ENCODE measurements at places on chromosomes 1 and 21.

DNA sequence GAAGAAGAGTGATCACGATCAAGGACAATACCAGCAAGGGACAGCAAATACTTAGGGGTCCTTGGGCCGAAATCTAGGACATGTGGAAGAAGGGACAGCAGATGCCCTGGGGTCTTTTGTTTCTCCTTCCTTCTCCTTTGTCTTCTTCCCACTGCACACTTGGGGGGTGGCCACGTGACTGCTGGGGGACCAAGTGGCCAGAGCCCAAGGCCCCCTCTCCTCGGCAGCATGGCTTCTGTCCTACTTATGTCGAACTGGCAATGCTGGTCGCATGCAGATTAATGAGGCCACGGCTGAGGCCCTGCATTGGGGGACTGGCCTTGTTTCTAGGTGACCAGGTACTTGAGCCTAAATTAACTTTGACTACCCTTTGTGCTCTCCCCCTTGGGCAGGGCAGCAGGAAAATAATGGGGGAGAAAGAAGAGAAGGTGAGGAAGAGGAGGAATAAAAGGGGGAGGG lies 83.0 kb downstream of the GRIK3 start:
- DNase-seq, result no peak

DNA sequence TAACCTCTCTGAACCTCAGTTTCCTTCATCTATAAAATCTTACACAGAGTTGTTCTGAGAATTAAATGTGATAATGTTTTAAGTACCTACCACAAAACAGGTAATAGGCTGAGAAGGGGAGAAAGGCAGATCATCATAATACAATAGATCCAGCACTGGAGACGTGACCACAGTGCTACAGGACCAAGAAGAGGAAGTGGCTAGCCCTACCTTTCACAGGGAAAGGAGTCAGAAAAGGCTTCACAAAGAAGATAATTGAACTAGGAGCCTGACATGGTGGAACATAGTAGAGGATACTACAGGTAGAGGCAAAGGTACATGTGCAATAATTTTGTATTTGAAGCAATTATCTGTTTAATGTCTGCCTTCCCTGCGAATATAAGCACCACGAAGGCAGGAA lies 45.1 kb downstream of the ERI3 start:
- DNase-seq, result no peak

DNA sequence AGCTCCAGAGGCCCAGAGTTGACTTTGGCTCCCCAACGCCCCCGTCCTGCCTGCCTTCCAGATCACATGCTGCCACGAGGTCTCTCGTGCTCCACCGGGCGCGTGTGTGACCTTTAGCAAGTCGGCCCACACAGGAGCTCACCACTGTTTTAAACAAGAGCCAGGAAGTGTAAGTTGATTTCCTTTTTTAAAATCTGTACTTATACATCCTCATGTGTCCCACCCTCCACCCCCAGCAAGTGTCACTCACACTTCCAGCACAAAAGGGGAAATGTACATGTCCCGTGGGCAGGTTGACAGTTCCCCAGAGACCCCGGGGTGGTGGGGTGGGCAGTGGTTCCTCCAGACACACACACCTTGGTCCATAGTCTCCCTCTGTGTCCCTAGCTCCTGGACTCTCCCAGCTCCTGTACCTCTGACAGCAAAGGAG lies 84.4 kb downstream of the STUM start:
- DNase-seq, result peak; percentile 36

DNA sequence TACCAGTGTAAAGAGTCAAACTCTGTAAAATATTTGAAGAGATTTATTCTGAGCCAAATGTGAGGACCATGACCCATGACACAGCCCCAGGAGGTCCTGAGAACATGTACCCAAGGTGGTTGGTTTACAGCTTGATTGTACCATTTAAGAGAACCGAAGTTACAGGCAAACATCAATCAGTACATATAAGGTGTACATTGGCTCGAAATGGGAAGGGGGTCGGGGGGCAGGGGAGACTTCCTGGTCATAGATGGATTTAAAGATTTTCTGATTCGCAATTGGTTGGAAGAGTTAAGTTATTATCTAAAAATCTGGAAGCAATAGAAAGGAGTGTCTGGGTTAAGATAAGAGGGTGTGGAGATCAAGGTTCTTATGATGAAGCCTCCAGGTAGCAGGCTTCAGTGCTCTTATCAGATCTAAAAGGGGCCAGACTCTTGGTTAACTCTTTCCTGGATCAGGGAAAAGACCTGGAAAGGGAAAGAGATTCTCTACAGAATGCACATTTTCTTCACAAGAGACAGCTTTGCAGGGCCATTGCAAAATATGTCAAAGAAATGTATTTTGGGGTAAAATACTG lies 47.5 kb upstream of the NTPCR start:
- no peak for DNase-seq

DNA sequence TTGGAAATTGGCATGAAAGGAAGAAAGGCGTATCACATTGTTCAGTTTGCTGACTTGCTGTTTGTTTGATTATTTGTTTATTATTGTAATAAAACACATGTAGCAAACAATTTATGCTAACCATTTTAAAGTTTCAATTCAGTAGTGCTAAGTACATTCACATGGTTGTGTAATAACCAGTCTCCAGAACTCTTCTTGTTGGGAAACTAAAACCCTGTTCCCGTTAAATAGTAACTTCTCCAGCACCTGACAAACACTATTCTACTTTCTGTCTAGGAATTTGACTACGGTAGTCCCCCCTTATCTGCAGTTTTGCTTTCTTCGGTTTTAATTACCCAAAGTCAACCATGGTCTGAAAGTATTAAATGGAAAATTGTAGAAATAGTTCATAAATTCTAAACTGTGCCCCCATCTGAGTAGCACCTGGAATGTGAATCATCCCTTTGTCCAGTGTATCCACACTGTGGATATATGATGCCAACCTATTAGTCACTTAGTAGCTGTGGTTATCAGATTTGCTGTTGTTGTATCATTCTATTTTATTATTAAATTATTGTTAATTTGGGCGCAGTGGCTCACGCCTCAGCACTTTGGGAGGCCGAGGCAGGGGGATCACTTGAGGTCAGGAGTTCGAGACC lies 5.5 kb downstream of the MORC3 start:
- DNase-seq, result no peak

DNA sequence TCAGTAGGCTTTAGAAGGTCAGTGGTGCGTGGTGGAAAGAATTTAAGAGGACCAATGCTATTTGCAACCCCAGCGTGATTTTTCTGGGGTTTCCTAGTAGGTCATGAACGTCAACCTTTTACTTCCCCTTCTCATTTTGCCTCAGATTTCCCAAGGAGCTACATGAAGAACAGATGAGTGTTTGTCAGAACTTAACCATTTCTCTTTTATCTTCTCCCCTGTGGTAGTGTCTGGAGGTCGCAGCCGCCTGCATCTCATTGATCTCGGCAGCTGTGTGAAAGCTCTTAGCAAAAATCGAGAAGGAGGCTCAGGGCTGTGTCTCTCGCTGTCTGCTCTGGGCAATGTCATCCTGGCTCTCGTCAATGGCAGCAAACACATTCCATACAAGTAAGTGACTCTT lies 491.1 kb downstream of the KIF26B start:
- no peak for DNase-seq

GRCh38 chr21:46069719-46070279 lies 28.1 kb upstream of the COL6A2 start:
- no peak for DNase-seq

DNA sequence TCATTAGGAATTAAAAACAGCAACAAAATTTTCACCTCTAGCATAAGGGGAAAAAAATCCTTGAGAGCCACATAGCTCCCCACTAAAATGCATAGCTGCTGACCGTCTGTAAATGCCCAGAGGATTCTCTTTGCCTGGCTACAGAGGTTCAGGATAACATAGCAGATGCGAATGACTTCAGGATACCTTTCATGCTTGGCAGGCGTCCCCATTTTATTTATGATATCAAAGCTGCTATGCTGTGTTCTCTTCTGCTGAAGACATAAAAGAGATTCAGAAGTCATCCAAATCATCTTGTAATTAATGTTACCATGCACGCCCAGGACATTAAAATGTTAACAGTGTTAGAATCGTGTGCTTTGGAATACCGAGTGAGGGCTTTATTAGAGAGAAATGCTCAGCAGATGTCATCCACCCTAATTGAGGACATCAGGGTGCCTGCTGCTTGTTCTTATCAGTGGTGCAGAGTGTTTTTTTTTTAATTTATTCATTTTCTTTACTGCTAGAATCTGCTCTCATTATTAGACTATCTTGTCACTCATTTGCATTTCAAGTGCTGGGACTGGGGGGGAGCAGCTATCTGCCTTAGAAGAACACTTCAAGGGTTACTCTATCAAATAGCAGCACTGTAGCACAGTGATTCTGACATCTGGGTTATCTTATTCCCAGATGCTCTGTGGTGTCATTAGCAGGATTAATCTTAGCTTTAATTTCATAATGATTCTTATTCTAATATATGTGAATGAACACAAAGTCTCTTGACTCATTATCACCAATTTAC lies 139.5 kb downstream of the ZNF326 start:
- no peak for DNase-seq
